Activated CD4-positive, CD25-positive, alpha-beta regulatory T cell treated with anti-CD3 and anti-CD28 coated beads, Interleukin-2, amount 50 U/mL, for 72 hours (primary cell): ENCODE measurements at places on chromosomes 3 and 15.

DNA sequence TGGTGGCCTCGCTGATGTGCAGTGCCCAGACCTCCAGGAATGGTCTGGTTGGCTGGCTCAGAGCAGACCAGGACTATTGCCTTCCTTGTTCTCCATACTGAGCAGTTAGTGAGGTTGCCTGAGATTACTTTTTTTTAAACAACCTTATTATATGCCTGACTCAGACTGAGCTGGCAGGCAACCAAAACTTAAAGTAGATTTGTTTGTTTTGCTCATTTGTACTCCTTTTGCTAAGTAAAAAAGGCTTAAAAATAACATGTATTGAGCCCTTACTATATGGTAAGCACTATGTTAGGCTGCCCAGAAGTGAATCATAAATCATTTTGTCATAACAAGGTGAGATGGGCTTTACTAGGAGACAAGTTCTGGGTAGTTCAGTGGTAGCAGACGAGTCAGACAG, 92.4 kb downstream of the GHSR start:
- no peak for DNase-seq

- no peak for DNase-seq
Measured at GRCh38 chr3:39664931-39665330, 144.5 kb upstream of the MYRIP start.

GRCh38 chr3:65354880-65355279, 667.1 kb upstream of the ADAMTS9 start:
- no peak for DNase-seq

DNA sequence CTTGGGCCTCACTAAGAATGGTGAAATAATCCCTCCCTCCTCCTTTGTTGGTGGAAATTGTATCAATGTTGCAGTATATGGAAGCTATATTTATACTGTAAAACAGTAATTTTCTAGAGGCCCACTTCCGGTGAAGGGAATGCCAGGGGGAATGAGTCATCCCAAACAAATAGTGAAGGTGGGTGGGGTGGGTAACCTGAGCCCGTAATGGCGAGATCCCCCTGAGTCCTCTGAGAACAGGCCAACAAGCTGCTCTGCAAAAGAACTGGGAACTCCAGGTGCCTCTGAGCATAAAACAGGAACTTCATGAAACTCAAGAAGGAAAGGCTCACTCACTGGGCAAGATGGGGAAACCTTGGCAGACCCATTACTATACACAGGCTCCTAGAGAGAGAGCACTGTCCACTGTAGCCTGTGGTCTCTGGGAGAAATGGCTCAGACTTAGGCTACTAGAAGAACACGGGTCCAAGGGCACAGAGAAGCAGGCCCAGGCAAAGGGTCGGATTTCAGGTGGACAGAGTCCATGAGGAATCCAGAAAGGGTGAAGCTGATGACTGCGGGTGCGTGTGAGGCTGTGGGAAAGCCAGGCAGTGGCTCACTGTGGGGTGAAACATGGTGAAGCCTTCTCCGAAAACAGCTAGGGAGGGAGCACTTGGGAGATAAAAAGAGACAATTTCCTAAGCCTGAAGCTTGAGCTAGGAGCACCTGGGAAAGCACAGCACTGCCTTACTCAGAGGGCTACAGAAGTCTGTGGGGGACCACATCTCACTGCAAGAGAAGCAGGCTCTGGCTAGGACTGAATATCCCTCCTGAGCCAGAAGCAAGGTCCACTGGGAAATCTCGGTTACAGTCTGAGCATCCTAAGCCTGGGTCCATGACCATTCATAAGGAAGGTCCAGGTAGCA, 19.8 kb downstream of the LARP6 start:
- no peak for DNase-seq

DNA sequence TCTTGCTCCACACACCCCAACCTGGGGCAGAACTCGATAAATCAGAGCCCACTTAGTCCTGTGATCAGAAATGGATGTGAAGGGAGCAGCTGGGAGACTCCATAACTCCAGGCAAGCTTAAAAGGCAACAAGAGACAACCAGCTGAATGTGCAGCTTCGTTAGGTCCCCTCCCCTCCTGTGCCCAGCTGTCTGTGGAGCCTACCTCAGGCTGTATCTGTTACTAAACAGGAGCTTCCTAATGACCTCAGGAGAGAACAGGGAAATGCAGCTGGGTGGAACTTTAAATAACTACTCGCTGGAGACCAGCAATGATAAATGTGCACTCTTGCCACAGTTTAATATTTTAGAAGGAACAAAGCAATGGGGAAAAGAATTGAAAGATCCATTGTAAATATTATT, 25.9 kb downstream of the SLC9A9 start:
- no peak for DNase-seq

GRCh38 chr3:169041677-169042171, 621.8 kb downstream of the MECOM start:
- no peak for DNase-seq

DNA sequence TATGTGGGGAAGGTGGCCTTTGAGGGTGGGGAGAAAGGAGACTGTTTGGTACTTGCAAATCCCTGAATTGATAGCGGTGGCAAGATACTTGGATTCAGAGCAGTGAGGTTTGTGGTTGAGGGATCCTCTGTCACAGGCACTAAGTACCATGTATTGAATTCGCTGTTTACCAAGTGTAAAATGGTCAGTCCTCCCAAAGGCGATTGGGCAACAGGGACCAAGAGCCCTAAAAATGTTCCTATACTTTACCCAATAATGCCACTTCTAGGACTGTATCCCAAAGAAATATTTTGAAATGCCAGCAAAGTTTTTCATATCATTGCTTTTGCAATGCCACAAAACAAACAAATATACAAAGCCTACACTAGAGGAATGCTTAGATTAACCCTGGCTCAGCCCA, 43.4 kb upstream of the MRPS22 start:
- DNase-seq, result no peak

DNA sequence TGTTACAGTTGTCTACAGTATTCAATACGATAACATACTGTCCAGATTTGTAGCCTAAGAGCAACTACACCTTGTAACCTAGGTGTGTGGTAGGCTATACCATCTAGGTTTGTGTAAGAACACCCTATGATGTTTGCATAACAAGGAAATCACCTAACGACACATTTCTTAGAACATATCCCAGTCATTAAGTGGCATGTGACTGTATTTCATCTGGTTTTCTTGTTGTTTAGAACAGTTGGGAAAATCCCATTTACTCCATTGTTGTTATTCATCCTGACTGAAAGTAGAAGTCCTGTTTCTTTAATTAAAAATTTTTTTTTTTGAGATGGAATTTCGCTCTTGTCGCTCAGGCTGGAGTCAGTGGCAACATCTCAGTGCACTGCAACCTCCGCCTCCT, 31.3 kb downstream of the LRRC28 start:
- DNase-seq, result no peak

DNA sequence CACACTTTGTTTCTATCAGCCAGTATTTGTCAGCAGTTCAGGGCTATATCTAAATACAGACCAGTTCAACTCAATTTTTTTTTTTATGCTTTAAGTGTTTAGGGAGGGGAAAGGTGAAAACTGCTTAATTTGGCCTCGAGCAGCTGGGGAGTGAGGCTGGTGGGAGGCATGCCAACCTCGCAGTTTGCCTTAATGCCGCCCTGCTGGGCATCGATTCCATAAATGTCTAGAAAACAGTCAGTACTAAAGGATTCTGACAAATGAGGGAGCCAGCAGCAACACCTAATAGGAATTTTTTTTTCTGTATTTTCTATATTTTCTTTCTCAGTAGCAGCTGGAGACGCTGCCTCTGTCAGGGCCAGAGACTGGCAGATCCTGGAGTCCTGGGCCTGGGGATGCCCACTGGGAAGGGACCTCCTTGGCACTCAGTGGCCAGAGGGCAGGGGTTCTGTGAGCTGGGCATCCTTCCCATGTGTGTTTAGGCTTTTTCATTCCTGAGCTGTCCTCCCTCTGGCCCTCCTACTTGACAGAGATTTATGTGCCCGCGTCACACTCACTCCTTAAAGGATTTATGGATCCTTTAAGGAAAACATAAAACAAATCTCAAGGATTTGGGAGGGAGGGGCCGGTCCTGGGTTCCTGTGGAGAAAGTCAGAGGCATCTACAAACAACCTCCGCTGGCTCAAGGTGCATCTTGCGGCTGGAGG, 117.8 kb downstream of the WNT5A start:
- no peak for DNase-seq

DNA sequence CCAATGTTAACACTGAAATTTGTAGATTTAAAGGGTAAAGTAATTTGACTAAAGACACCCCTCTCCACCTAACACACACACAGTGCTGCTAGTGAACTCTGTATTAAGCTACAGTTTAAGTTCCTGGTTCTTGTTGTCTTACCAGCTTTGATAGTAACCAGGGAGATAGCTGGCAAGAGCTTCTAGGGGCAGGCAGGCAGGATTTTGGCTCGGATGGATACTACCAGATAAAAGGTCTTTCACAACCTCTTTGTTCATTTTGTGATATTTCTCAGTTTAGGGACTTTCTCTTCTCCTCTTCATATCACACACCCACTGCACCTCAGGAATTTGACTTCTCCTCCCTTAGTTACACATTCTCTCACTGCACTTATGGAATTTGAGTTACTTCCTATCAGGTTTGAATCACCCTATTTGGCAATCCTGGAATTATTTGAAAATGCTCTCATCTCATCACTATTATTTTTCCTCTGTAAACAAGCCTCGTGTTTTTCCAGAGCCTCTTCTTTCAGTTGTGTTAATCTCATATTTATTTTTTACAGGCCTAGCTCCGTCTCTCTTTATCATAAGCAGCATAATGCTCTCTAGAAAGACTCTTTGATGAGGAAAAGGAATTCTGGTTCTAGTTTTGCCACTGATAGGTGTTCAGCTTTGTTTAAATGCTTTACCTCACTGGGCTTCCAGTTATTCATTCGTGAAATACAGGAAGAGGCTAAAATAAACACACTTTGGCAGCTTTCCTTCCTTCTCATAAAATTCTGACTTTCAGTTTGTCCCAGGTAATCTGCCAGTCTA, 23.0 kb upstream of the CLDN1 start:
- no peak for DNase-seq

- no peak for DNase-seq
Measured at GRCh38 chr15:85062560-85062959, 80.9 kb downstream of the PDE8A start.

- DNase-seq, result no peak
Measured at GRCh38 chr15:68209272-68209671, 4.1 kb upstream of the CALML4 start.

GRCh38 chr3:52046186-52046901, 10.0 kb downstream of the DUSP7 start:
- DNase-seq, result no peak

GRCh38 chr3:160951642-160952487, 153.3 kb downstream of the B3GALNT1 start:
- no peak for DNase-seq

- no peak for DNase-seq
Measured at GRCh38 chr3:38829404-38829803, 13.4 kb upstream of the SCN10A start.

DNA sequence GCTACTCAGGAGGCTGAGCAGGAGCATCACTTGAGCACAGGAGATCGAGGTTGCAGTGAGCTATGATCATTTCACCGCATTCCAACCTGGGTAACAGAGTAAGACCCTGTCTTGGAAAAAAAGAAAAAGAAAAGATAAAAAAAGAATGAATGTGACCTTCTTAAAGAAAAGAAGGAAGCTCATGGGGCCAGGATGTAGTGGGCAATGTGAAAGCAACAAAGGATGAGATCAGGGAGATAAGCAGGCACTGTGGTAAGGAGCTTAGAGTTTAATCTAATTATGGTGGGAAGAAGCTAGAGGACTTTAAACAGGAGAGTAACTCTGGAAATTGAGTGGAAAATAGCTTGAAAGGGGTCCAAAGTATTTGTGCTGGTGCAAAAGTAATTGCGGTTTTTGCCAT, 231.6 kb upstream of the UBE2E2 start:
- DNase-seq, result no peak

- DNase-seq, result no peak
Measured at GRCh38 chr3:114469070-114469469, 175.2 kb downstream of the TIGIT start.

- no peak for DNase-seq
Measured at GRCh38 chr3:167839460-167840134, 104.1 kb downstream of the SERPINI1 start.

GRCh38 chr3:43729707-43730414, 39.1 kb downstream of the ABHD5 start:
- no peak for DNase-seq

GRCh38 chr15:64763021-64763420, 12.4 kb downstream of the RBPMS2 start:
- no peak for DNase-seq

DNA sequence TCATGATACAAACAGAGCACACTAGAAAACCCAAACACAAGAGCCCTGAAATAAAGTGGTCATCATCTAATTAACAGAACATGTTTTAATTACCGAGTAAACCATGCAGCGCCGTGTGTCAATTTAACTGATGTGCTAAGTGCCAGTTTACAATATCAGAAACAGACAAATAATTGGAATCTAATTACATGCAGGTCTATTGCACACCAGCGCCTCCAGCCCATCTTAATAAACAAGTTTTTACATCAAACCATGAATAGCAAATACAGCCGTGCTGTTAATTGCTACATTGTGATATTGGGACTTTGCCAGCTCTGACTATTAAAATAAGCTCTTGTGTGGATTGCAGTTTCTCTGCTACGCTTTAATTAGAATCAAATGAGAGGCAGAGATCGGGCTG, 510.2 kb upstream of the MDFIC2 start:
- DNase-seq, result no peak

- no peak for DNase-seq
Measured at GRCh38 chr3:192545333-192545732, 182.0 kb downstream of the FGF12 start.

DNA sequence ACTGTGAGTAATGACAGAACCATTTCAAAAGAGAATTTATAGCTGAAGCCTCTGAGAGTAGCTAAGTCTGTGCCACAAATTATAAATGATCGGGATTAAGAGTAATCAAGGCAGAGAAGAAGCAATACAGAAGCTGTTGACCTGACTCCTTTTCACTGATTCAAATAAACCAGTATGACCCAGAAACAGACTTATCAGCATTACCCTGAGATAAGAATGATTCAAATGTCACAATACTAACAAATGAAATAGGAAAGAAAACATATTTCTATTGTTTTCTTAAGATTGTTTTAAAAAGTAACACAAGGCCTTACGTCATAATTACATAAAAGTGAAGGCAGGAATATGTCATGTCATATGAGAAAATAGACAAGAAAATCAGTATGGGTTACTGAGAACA, 1534.6 kb downstream of the SI start:
- no peak for DNase-seq

DNA sequence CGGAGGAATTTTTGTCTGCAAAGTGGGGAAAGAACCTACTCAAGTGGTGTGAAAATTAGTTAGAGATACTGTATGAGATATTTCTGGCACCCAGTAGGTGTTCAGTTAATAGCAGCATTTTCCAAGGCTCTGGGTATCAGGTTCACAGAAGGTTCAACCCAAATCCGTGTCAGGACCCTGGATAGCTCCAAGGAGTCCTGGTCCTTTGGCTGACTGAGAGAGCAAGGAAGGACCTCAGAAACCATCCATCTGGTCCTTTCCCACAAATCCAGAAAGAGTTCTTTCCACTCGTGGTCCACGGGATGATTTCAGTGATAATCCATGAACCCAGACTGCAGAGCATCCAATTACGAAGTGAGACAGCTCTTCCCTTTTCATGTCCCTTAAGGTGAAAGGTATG, 51.4 kb downstream of the SLC6A11 start:
- no peak for DNase-seq

GRCh38 chr15:99104788-99105513, at the start of gene SYNM:
SYNM (plus strand) TSS chr15:99105080; CDS start chr15:99105200, 120 bp downstream.
- DNase-seq, result peak; percentile 59

- DNase-seq, result no peak
Measured at GRCh38 chr3:196942915-196943277, 568 bp upstream of the NCBP2 start.

- DNase-seq, result no peak
Measured at GRCh38 chr3:24867783-24868182, 373.1 kb upstream of the THRB start.

GRCh38 chr3:134267996-134268395, 17.3 kb upstream of the RYK start:
- DNase-seq, result no peak
